IPS DF 6.9 (cell line): ENCODE measurements at places on chromosomes 4 and X.
A peak's percentile ranks its signal among the peaks of the same experiment; 100 is the strongest.

DNA sequence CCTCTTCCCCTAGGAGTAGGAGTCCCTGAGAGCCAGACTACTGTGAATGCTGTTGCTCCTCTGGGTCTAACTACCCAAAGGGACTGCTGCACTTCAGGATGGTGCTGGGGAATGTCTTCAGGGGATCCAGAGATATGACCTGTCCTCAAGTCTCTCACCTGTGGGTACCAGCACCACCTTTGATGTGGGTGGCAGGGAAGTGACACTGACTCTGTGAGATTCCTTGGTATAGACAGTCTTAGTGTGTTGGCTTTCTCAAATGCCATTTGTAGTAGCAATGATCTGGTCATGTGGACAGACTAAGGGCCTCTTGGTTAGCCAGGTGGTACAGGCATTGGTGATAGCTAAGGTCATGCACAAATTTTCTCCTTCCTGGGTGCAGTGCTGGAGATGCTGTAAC lies 108.9 kb upstream of the ADAMTS3 start:
- no peak for DNase-seq

- no peak for DNase-seq
These were observed 38.0 kb downstream of the PI4K2B start for GRCh38 chr4:25271866-25272265.

- DNase-seq, result no peak
These were observed 40.8 kb downstream of the PDE5A start for GRCh38 chr4:119587796-119588195.

DNA sequence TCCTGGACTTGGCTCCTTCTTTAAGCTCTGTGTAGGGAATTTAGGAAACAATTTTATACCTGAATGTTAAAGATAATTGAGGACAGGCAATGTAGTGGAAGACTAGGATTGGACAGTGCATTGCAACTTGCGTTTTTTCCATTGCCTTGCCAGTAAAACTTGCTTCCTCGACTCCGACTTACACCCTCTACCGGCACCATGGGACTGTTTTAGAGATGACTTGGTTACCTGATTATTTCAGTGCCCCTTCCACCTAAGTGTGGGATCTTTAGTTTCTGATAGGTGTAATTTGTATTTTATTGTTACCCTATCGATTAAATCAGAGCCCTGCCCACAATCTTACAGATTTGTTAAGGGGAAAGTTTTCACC lies 1.2 kb downstream of the PRPS1 start:
- DNase-seq, result no peak

DNA sequence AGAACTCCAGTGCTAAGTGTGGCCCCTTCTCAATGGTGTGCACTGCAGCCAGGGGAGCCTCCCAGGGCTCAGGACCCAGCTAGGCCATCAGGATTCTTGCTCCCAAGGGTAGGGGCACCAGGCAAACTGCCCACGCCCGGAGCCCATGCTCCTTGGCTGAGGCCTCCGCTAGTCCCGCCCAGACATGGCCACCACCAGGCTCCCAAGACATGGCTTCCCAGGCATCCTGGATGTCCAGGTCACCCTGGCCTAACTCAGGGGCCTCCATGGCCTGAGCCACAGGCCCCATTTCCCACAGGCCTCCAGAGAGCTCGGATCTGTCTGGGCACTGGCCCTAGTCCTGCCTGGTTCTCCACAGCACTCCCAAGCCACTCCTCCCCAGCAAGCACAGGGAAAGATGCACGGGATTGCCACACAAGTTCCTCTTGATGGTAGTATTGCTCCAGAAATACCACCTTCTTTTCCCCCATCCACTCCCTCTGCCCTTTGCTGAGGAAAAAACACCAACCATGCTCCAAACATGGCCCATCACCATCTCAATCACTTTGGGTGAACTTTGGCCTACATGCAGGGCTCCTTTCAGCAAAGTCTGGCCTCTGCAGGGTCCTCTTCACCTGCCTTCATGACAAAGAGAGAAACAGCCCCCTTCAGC lies 274.7 kb upstream of the AGTR2 start:
- DNase-seq, result no peak

- DNase-seq, result no peak
These were observed 115.2 kb upstream of the BMPR1B start for GRCh38 chr4:94642561-94642866.

DNA sequence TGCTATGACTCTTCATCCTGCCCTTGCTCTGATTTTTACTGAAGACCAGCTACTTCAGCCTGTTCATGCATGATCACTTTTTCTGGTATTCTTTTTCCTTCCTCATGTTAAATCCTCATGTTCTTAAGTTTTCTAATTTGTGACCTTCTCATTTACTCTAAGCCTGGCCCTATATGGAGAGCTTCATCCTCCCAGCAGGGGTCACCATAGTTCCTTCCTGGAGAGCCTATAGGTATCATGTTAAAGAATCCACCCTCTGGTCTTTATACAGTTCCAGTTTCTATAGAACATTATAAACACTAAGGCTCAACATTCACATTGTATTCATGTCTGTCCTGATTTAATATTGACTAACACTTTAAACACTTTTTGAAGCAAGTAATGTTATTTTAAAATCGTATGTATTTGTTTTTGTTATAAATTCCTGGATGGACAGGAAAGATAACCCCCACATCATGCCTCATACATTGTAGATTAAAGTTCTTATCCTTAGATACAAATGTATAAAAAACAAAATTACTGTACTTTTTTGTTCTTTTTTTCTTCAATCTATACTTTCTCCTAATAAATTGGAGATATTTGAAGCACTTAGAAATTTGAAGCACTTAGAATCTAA lies 53.8 kb upstream of the OTUD4 start:
- peak; percentile 48 for DNase-seq

GRCh38 chr4:3341760-3342159 lies 48.9 kb downstream of the RGS12 start:
- DNase-seq, result no peak

DNA sequence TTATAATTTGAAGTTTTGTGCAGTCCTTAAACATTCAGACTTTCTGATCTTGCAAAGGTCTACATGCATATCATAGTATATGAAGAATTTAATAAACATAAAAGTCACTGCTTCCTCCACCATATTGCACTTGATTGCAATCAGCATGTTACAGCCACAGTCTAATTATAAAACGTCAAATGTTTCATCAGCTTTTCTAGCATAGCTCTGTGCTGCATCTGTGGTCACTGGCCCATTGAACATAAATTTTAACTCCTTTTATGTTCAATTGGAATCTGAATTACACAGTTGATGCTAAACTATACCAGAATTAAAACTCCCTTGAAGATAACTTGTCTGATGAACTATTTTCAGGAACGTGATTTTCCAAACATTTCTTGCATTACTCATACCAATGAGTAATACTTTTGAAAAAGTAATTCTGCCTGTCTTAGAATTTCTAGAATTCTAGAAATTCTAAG lies 329.1 kb downstream of the GALNTL6 start:
- no peak for DNase-seq

GRCh38 chr4:19314116-19314515 lies 937.6 kb upstream of the SLIT2 start:
- no peak for DNase-seq

- peak; percentile 22 for DNase-seq
These were observed at the start of gene AR for GRCh38 chrX:67543818-67544217. AR (plus strand) TSS chrX:67544021; CDS start chrX:67545147, 1,126 bp downstream.

GRCh38 chr4:89744914-89745313 lies 92.0 kb downstream of the SNCA start:
- no peak for DNase-seq

DNA sequence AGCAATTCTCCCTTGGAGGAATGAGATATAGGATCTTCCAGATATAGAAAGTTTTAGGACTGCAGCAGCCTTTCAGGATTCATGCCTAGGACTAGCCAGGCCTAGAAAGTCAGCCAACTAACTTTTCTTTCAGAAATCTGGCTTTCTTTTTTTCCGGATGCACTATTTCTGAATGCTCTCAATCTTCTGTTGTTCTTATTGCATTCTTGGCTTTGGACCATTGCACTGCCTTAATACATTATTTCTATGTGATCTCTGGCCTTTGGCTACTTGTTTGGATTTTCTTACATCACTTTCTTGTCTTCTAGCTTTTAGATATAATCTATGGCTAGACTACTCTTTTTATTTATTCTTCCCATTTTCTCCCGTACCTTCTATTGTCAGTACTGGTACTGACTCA lies 813.1 kb upstream of the HTR2C start:
- no peak for DNase-seq

DNA sequence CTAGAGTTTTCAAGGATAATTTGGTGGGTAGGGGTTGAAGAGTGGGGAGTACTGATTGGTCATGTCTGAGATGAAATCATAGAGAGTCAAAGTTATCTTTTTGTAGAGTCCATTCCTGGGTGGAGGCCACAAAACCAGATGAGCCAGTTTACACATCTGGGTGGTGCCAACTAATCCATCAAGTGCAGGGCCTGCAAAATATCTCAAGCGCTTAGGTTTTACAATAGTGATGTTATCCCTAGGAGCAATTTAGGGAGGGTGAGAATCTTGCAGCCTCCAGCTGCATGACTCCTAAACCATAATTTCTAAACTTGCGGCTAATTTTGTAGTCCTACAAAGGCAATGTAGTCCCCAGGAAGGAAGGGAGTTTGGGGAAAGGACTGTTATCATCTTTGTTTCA lies 988.3 kb upstream of the LCORL start:
- DNase-seq, result no peak

- no peak for DNase-seq
These were observed 507.4 kb downstream of the C4orf33 start for GRCh38 chr4:129603241-129603931.

GRCh38 chr4:27836523-27836922 lies 975.9 kb downstream of the STIM2 start:
- no peak for DNase-seq

- no peak for DNase-seq
These were observed 202.0 kb downstream of the NR3C2 start for GRCh38 chr4:148240241-148240640.

- DNase-seq, result no peak
These were observed 30.5 kb upstream of the PPP2R2C start for GRCh38 chr4:6502747-6503465.

GRCh38 chrX:112851161-112851779 lies 10.6 kb upstream of the AMOT start:
- DNase-seq, result no peak

- DNase-seq, result no peak
These were observed 114.4 kb downstream of the PSAPL1 start for GRCh38 chr4:7320206-7320797.

GRCh38 chr4:3473996-3474765 lies 11.1 kb downstream of the DOK7 start:
- DNase-seq, result no peak

DNA sequence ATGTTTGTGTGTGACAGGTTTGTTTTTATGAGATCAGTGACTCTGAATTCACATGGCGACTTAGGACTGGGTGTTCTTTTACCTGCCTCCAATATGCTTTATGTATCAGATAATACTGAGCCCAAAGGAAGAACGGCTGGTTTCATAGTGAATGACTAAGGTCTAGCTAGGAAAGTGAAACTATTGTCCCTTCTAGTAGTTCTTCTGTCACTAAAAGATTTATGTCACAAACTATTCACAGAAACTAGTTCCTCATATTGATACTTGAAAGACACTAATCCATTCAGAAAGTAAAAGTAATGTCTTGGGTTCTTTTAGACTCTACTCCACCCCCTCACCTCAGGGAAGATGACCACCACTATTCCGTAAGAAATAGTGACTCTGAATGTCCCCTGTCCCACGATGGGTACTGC lies 81.7 kb downstream of the EGF start:
- DNase-seq, result no peak

DNA sequence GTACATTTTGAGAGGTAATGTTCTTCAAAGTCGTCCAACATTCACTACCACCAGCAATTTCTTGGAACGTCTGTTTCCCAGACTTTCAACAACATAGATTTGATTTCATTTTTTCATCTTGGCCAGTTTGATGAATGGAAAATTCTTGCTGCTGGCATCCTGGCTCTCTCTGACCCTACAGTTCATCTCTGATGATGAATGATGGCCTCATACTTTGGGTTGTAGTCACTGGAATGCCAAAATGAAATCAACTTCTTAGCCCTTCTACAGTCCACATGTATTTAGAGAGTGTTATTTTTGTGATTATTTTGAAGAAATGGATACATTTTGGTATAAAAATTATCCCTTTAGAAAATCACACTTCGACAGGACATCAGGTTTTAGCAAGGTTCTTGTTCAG lies 8.8 kb downstream of the CHST7 start:
- no peak for DNase-seq

DNA sequence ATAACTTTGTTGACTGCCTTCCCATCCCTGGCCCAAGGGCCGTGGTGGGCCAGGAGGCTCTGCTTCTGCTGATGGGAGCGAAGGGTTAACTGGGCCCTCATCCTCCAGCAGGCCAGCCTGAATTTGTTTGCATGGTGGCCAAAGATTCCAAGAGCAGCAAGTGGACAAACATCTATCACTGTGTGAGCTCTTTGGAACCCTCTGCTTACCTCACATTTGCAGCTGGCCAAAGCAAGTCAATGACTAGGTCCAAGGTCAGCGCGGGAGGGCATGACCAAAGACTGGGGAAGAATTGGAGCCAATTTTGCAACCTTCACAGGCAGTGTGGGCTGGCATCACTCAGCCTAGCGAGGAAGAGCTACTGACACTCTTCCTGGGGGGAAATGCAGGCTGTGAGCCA lies 67.8 kb upstream of the ATP6AP2 start:
- no peak for DNase-seq

DNA sequence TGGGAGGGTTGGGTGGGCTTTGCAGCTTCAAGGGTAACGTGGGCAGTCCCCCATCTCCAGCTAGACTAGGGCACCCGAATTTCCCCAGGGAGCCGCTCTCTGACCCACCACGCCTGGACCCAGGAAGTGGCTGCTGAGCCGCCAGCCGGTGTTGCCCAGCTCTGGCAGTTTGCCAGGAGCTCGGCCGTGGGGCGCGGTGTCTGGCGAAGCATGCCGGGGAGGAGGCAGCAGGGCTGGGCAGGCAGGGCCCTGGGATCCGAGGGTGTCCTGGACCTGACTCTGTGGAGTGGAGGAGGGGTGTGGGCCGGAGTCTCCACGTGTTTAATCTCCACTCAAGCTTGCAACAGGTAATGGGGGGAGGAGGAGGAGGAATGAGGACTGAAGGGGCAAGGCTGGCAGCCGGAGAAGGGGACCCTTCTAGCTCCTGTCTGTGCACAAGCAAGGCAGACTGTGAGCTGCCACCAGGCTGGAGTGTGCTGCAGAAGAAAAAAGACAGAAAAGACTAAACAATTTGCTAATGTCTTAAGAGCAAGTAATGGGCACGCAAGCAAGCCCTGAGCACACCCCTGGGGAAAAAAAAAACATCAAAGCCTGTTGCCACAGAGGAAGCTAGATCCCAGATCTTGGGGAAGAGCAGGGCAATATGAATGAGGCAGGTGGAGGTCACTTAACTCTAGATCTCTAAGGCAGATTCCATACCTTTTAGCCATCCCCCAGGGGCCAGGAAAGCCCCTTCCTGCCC lies 2.4 kb downstream of the LONRF3 start:
- DNase-seq, result no peak
